Upper lobe of right lung (tissue), 1 donor: ENCODE measurements at places on chromosomes 6 and 20. TPM values are rescaled to one million over a fixed set of nuclear protein-coding genes. Genes with fewer than 3 reads are reported as not detected.

- no peak for DNase-seq
- H3K27ac ChIP-seq, result no peak overlapping the region
- no peaks in the 10 kb centered on the region for H3K27me3 ChIP-seq
- H3K4me1 ChIP-seq, result no peaks in the 10 kb centered on the region
- no peak overlapping the region for H3K4me3 ChIP-seq
- H3K36me3 ChIP-seq, result no peaks in the 10 kb centered on the region
Observed at GRCh38 chr20:42588847-42589246, 600.9 kb downstream of the PTPRT start.

The FAM162B gene
- total RNA-seq, result 13.2 TPM

DNA sequence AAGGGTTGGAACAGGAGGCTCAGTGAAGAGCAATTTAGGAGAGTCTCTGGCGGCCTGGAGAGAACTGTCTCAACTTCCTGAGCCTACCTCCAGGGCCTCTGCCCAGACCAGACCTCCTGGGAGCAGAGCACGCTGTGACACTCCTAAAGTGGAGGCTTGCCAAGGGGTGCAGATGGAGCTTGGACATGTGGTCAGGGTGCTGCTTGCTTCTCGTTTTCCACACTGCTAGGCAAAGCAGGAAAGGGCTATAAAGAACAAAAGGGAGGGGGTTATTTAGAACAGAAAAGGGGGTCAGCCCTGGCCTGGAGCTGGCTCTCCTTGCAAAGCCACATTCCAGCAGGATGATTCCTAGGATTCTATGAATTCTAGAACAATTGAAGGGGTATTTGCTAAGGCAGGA lies 145.7 kb upstream of the GGTLC1 start:
- no peaks in the 10 kb centered on the region for H3K27me3 ChIP-seq
- no peaks in the 10 kb centered on the region for H3K4me1 ChIP-seq
- no peak overlapping the region for H3K4me3 ChIP-seq

DNA sequence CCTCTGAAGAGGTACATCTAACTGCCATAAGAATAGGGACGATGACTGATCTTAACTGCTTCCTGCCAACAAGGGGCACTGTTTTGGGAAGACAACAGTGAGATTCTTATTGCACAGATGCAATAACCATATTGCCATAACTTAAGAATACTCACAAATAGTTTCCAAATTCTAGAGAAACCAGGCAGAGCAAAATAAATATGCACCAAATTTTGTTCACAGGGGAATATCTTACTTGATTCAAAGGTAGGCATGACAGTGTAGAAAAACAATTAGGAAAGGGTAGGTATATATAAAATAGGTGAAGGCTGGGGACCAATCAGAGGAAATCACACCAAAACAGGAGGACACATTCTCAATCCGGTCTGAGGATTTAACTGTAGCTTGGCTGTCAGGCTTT lies 49.9 kb upstream of the CST7 start:
- no peaks in the 10 kb centered on the region for H3K4me1 ChIP-seq
- H3K27me3 ChIP-seq, result no peaks in the 10 kb centered on the region
- no peaks in the 10 kb centered on the region for H3K36me3 ChIP-seq

The UTRN gene
- 316 TPM for total RNA-seq

The LY6G6C gene
- not detected for total RNA-seq

The ZDHHC14 gene
- 12.2 TPM for total RNA-seq

DNA sequence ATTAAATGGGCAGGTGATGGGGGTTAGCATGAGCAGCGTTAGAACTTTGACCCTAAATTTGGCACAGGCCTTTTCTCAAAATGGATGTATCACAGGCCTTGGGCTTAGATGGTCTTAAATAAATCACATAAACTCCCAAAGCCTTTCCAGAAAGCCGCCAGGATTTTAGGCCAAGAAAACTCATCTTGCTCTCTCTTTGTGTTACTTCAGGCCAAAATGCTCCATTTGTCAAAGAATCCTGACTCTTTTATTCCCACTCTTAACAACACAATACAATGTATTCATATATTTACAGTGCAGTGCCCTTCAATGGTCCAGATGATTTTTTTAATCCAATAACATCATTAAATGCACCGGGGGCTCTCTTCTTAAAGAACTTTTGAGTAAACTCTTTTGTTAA lies 5.9 kb upstream of the TCP11 start:
- no peaks in the 10 kb centered on the region for H3K4me1 ChIP-seq
- no peaks in the 10 kb centered on the region for H3K27me3 ChIP-seq
- H3K27ac ChIP-seq, result no peak overlapping the region
- H3K36me3 ChIP-seq, result no peaks in the 10 kb centered on the region
- no peak for DNase-seq

GRCh38 chr6:98777762-98778161 lies 56.6 kb upstream of the POU3F2 start:
- no peak overlapping the region for H3K27ac ChIP-seq
- H3K36me3 ChIP-seq, result no peaks in the 10 kb centered on the region
- DNase-seq, result no peak
- H3K27me3 ChIP-seq, result peaks cover 7% of the 10 kb centered on the region
